ENCODE measurements at places on chromosomes 7 and 10.

DNA sequence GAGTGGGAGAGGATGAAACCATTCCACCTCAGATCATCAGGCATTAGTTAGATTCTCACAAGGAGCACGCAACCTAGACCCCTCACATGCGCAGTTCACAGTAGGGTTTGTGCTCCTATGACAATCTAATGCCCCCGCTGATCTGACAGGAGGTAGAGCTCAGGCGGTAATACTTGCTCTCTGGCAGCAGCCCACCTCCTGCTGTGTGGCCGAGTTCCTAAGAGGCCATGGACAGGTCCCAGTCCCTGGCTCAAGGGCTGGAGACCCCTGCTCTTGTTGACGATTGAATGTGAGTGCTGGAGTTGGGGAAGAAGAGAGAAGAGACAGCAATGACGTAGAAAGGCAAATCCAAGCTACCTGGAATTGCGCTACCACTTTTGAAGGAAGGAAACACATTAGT lies 267.2 kb downstream of the TFEC start:
- DNase-seq: no peak

- no peak for DNase-seq
Observed at GRCh38 chr7:50155755-50156154, 62.7 kb upstream of the ZPBP start.

- no peak for DNase-seq
Observed at GRCh38 chr10:96584474-96584873, 2.3 kb downstream of the TM9SF3 start.

GRCh38 chr7:159091480-159092475 lies 52.9 kb downstream of the VIPR2 start:
- no peak for DNase-seq

DNA sequence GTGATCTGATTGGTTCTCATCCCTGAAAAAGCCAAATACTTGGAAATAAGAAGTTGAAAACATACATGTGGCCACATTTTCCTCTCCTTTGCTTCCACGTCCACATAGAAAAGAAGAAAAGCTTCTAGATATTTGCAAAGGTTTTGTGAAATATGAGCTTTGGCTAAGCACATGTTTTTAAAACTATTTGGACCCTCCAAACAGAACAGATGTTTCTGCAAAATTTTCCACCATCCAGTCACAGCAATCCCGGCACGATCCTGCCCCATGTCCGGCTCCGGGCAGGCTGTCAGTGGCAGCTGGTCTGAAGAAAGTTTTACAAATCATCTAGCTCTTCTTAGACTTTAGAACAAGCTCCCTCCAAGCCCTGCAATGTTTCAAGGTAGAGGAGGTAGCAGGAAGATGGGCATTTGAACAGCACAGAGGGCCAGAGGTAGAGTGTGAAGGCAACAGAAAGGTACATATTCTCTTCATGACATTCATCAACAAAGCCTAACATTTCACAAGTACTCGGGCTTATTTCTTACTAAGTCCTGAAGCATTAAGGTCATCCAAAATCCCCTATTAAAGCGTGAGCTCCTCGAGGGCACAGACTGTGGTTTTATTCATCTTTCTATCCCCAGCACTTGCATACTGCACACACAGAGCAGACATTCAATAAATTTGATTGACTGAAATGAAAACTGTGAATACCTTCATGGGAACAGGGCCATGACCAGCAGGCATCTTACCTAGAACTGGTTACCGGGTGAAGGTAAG lies 110.1 kb downstream of the JAZF1 start:
- no peak for DNase-seq

DNA sequence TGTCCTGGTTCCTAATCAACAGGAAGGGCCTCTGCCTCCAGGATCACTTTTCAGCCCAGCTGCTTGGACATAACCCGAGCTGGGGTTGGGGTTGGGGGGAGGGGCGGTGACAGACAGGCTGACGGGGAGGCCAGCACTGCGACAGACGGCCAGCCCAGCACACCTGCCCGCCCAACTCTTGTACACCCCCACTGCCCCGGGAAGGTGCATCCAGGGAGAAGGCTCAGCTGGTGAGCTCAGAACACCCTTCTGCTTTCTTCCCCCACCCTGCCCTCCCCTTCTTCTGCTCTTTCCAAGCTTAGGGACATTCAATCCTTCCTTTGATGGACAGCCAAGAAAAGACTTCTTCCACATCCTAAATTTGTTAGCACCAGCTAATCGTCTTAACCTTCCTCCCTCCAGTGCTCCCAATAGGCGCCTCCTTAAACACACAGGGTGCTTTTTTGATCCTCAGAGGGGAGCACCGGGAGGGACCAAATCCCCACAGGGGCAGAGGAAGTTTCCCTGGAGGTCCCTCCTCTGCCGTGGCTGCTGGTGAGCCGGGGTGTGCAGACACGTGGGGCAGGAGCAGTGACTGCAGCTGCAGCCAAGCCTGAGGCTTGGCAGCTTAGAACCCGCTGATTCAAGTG lies 44.7 kb downstream of the COL13A1 start:
- DNase-seq: no peak

GRCh38 chr10:28467615-28468014 lies 65.3 kb upstream of the WAC start:
- no peak for DNase-seq

DNA sequence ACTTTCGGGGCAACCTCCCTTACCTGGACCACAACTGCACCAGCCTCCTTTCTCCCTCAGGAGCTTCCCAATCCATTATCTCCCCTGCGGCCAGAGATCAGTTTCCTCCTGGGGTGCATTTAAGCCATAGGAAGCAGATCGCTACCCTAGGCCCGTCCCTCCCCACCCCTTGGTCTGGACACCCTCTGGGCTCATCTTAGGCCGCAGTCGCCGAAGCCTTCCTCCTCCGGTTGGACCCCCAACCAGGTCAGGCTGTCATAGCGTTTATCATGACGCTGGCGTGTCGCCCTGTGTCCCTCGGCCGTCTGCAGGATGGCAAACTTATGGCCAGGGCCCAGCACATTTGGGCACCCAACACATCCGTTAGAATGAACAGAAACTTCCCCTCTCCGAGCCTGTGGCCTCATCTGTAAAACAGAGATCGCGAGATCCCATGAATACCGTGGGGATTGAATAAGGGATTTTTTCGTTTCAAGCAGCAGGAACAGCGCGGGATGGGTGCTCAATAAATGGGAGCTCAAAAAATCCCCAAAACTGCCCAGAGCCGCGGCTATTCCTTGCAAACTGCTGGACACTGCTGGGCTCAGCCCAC lies 669 bp upstream of the AP5Z1 start:
- DNase-seq: peak; percentile 18

- DNase-seq: no peak
Observed at GRCh38 chr10:130801784-130802183, 509.7 kb downstream of the TCERG1L start.

GRCh38 chr7:2611401-2611800 lies 20.4 kb upstream of the TTYH3 start:
- no peak for DNase-seq

GRCh38 chr10:129056734-129057689 lies 410.0 kb upstream of the MGMT start:
- DNase-seq: no peak

DNA sequence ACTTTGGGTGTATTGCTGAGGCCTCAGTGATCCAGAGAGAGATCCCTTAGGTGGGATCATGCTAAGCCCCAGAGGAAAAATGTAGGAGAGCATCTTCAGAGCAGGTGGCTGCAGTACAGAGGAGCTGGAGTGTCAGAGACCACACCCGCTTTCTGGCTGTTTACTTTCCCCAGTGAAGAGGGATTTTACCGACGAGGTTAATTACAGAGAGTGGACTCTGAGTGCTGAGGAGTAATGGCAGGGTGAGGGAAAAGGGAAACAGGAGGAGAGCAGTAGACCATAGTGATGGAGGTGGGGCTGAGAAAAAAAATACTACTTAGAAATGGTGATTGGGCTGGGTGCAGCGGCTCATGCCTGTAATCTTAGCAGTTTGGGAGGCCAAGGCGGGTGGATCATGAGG lies 43.3 kb upstream of the HBP1 start:
- peak; percentile 83 for DNase-seq

- DNase-seq: no peak
Observed at GRCh38 chr10:30192846-30193608, 133.6 kb upstream of the JCAD start.

GRCh38 chr7:26156451-26157420 lies 4.7 kb downstream of the NFE2L3 start:
- no peak for DNase-seq

DNA sequence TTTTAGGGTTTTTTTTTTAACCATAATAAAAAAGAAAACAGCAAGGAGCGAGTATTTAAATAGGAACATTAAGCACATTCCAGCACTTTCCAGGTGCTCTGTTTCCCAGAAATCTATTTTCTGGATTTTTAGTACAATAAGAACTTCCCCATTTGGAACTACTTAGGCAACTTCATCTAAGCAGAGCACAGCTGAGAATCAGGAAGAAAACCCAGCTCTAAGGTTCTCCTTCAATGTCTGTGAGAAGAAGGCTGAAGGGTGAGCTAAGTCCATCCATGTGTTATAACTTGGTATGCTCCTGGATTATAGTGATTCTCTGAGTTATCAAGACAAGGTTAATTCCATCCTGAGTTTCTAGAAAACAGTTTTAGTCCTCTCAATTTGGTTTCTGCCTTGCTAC lies 181.9 kb downstream of the CYP26A1 start:
- DNase-seq: no peak

DNA sequence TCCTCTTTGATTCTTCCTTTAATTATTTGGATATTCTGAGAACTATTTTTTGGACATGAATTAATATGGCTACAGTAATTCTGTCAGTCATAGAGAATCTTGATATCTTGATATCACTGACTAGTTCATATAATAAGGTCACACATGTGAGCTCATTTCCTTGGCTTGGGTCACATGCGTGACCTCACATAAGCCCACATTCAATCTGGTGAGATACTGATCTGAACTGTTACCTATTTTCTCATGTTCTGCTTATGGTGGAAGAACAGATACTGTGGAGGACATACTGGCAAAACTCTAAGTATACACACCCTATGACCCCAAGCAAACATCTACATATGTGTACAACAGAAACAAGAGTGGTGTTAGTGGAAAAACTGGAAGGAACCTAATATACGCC lies 44.1 kb downstream of the CUL2 start:
- no peak for DNase-seq

DNA sequence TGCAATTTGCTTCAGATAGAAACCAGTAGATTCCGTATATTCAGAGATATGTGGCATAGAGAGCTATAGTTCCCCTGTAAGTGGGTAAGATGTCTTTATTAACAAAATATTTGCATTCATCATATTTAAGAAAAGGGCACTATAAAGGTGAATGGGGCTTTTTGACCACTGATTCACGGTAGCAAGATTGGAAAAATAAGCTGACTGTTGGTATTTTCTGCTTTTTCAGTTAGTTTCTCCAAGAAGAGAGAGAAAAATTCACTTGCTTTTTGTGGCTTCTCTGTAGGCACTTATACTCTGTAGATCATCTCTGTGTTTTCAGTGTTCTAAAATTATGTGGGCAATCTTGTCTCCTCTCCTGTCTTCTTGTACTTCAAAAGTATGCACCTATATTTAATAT lies 245.1 kb downstream of the TWIST1 start:
- DNase-seq: no peak

DNA sequence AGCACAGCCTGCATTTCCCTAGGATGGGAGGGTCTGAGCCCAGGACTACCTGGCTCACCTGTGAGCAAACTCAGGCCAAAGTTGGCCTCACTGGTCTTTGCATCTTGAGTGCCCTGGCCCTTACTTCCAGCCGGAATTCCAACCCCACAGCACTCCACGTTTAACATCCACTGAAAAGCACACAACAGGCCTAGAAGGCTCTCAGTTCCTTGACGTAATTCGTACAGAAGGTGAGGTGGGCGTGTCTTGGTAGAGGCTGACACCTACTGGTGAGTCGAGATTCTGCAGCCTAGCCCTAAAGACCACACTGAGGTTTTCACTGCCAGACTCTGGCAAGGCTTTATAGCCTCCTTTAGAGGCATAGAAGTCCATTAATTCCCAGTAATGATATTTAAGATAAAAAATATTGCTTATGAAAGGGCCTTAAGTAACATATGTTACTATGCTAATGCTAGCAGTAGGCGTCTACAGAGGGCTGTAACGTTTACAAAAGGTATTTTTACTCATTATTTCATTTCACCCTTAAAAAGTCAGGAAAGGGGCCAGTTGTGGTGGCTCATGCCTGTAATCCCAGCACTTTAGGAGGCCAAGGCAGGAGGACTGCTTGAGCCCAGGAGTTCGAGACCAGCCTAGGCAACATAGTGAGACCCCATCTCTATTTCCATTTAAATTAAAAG lies 95.8 kb downstream of the HIP1 start:
- peak; percentile 66 for DNase-seq

DNA sequence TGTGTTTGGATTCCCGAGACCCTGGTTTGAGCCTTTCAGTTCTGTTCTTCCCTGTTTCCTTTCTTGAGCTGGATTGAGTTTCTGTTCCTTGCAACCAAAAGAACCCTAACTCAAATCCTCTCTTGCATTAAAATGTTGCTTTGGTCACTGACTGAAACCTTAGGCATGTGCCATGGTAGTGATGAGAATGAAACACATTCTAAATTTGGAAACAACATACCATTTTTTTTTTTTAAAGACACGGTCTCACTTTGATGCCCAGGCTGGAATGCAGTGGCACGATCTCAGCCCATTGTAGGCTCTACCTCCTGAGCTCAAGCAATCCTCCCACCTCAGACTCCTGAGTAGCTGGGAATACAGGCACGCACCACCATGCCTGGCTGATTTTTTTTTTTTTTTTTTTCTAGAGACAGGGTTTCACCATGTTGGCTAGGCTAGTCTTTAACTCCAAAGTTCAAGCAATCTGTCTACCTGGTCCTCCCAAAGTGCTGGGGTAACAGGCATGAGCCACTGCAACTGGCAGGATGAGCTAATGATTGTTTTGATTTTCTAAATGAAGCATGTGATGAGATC lies 8.4 kb downstream of the THAP5 start:
- no peak for DNase-seq

- no peak for DNase-seq
Observed at GRCh38 chr7:114554781-114555537, 140.3 kb downstream of the FOXP2 start.

DNA sequence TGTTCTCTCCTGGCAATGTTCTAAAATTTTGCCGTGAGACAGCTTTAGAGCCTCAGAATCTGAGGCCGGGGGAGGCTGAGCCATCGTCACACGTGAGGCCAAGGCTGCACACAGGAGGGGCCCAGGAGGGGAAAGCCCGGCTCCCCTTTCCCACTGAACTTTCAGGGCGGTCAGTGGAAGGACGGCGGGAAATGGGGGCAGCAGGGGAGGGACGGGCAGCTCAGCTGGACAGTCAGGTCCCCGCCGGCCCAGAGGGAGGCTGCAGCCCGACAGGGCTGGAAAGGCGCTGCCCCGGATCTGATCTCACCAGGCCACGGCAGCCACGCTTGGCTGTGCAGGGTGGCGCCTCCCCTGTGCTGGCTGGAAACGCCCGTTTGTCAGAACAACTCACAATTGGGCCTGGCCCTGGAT lies 43.3 kb upstream of the ADGRA1 start:
- DNase-seq: no peak

- no peak for DNase-seq
Observed at GRCh38 chr10:20494474-20494873, 402.6 kb downstream of the NEBL start.

- DNase-seq: no peak
Observed at GRCh38 chr10:103534621-103535498, 41.4 kb downstream of the NEURL1 start.
